Stimulated activated CD4-positive, alpha-beta T cell treated with anti-CD3 and anti-CD28 coated beads, Interleukin-15, amount 100 ng/mL, for 48 hours (primary cell): ENCODE measurements at places on chromosomes 5 and 9.

DNA sequence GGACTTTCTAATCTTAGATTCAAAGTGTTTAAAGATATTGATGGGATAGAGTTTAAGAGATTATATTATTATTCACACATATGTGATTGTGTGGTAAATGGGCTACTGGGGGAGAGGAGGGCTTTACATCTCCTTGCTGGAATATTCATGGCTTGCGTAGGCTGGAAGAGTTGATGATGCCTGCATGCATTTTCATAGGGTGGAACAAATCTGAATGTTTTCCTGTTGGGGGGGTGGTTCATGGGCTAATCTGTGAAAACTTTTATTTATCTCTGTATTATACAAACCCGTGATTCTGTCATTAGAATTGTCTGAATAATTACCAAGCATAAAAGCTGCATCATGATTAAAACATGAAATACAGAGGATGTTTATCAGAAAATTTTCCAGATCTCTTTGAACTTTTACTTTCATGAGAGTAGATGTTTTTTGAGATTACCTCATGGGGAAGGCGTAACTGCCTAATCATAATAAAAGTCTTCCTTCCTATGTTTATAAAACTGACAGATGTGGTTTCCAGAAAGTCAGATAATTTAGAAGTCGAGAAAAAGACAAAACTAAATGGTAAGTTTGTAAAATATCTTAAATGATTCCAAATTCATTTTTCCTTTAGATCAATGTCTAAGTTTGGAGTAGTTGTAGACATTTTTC is 1185.4 kb upstream of the SEMA6A start:
- no peak for DNase-seq

DNA sequence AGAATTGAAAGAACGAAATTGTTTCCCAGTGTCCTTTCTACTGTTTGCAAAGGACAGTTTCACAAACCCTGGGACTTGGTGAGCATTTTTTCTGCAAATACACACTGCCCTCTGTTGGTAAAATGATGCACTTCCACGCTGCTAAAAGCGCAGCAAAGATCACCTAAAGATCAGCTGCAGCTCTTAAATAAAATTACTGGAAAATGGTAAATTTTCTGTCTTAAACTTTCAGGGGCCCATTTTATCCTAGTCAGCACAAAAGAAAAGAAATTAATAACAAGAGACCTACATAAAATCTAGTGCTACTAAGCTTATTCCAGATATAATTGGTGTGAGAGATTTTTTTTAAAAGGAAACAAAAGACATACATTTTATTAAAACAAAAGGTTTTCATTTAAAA is 566.0 kb downstream of the CAAP1 start:
- DNase-seq: no peak

DNA sequence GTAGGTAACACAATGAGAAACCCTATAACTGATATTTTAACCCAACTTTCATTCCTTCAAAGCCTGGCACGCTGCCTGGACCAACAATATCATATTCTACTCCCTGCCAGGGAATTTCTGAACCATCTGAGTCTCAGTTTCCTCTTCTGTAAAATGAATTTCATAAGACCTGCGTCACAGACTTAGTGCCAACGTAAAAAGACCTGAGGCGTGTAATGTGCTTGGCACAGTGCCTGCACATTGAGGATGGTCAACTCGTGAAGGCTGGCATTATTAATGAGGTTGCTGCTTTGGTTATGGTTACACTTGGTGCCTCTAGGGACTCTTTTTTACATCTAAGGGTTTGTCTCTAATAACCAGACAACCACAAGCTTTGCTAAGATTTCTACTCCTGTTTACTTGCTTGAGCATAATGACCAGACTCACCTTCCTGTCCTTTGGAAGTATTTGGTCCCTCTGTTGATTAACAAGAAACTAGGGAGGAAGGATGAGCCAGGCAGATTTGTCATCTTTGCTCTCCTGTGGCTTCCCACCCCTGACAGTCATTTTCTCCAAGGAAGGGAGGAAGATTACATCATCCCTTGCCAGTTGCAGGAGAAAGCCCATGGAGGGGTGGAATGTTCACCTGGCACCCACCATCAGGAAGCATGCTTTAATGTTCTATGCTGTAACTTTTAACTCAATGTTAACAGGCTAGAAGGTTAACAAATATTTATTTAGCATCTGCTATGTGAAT is 79.0 kb downstream of the PAPPA start:
- no peak for DNase-seq

GRCh38 chr9:91945277-91946085 is 4.5 kb downstream of the ROR2 start:
- DNase-seq: no peak

DNA sequence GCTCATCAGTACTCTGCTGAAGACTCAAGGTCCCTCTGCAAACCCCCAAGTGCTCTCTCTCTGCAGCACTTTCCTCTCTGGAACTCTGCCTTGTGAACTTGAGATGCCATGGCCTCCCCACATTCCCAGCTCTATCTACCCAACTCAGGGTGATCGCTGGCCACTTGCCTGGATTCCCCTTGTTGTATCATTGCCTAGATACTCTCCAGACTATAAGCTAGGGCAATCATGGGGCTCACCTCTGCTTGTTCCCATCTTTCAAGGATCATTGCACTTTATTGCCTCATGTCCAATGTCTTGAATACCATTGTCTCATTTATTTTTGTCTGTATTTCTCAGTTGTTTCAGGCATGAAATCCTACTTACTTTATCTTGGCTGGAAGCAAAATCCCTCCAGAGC is 144.1 kb downstream of the PLPPR1 start:
- DNase-seq: no peak

GRCh38 chr5:53713978-53714666 is 153.7 kb downstream of the NDUFS4 start:
- DNase-seq: no peak

- DNase-seq: no peak
These were observed 61.8 kb downstream of the COX7C start for GRCh38 chr5:86679529-86679928.

DNA sequence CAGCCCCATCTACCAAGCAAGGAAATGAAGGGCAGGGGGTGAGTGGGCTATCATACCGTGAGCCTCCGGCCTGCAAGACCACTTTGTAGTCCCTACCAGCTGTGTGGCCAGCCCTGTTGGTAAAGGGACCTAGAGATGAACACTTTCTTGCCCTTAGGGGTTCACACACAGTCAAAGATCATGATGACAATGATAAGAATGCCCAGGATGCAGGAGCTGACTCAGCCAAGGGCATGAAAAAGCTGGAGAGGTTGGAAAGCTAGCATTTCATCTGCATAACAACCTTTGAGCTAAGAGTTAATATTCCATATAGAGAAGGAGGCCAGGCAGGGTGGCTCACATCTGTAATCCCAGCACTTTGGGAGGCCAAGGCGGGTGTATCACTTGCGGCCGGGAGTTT is 19.2 kb upstream of the FGFR4 start:
- DNase-seq: no peak

DNA sequence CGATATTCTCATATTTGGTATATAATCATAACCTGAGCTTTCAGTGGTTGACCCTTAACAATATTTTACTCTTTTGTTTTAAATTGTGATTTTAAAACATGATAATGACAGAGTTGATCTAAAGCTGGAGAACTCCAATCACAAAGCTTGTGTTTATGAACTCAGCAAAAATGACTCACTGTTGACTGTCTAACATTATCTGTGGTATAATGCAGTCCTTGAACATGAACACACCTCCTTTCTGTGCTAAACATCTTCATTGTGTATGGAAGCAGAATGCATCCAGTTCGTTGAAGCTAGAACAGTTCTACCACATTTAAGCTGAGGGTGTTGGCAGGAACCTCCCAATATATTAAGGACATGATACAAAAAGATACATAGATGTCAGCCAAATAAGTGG is 1030.2 kb upstream of the SEMA6A start:
- DNase-seq: no peak

GRCh38 chr5:4215143-4215542 is 619.5 kb downstream of the IRX1 start:
- DNase-seq: no peak

GRCh38 chr9:89999534-90000370 is 394.9 kb downstream of the GADD45G start:
- DNase-seq: peak; percentile 57

DNA sequence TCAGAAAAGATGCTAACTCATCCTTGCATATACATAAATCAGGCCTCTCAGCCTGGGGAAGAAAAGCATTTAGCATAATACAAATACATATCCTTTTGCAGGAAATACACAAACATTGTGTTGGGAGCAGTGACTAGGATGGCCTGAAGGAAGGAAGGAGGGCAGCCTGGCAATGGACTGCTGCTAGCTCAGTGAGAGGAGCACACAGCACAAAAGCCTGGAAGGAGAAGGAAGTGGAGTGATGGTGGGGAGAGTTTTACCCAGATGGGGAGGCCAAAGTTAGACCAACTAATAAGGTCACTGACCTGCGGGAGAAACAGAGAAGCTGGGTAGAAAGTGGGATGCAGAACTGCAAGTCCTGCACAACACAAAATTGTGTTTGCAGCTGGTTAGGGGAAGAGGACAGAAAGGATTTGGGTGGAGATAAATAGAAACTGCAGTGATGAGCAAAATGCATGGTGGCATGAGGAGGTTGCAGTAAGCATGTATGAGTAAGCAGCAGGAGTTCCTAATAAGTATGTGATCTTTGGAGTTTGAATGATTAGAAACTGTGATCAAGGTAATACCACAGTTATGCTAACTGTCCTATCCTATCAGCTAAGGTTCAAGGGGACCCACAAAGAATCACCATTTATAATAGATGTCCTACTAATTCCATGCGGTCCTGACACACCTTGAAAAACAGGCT is 39.5 kb downstream of the SEMA6A start:
- DNase-seq: no peak

GRCh38 chr9:93697352-93698139 is 121.2 kb downstream of the PHF2 start:
- no peak for DNase-seq

DNA sequence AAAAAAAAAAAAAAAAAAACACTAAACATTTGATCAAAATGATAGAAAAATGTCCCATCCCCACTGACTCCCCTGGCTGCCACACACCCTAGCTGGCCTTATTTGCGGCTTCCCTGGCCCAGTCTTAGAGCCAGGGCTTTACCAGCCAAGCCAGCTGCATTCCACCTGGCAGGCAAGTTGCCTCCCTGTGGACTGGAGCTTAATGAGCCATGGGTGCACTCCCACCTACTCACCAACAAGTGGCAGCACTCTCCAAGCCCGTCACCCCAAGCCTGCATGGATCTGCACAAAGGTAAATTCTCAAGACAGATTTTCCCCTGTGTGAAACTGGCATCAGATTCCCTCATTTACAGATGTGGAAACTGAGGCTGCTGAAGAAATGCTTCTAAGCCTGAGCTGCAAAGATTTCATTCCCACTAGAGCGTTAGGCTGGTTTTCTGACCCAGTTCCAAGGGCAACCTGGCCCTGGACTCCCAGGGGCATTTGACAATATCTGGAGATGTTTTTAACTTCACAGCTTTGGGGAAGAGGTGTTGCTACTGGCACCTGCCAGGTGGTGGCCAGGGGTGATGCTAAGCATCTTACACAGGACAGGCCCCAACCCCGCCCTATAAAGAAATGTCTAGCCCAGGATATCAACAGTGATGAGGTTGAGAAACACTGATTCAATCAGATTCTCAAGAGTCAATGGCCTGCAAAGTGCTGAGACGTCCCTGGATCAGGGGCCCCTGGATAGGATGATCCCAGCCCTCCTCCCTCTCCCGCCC is 21.9 kb upstream of the VDAC1 start:
- DNase-seq: peak; percentile 45

- DNase-seq: no peak
These were observed 13.6 kb downstream of the NIPAL4 start for GRCh38 chr5:157473383-157474320.

DNA sequence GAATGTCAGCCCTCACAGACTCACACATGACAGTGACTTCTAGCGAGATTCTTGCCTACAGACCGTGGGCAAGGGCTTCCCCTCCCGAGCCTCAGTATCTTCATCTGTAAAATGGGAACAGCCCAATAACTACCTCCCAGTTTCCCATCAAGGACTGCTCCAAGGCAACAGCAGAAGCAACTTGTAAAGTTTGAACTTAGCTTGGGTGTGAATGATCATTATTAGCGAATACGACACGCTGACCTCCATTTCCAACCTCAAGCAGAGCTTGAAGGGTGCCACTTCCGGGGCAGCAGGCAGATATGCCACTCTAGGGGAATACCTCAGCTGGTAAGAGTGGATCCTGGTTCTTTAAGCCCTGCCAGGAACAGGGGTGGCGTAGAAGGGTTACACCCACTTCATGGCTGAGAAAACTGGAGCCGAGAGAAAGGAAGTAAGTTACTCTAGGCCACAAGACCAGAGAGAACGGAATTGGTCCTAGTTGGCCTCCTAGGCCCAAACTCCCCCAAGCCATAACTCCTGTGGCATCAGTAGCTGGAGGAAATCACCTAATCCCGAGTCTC is 2.0 kb downstream of the RNF44 start:
- no peak for DNase-seq

- no peak for DNase-seq
These were observed 454.1 kb upstream of the NUDT12 start for GRCh38 chr5:104016646-104017045.

DNA sequence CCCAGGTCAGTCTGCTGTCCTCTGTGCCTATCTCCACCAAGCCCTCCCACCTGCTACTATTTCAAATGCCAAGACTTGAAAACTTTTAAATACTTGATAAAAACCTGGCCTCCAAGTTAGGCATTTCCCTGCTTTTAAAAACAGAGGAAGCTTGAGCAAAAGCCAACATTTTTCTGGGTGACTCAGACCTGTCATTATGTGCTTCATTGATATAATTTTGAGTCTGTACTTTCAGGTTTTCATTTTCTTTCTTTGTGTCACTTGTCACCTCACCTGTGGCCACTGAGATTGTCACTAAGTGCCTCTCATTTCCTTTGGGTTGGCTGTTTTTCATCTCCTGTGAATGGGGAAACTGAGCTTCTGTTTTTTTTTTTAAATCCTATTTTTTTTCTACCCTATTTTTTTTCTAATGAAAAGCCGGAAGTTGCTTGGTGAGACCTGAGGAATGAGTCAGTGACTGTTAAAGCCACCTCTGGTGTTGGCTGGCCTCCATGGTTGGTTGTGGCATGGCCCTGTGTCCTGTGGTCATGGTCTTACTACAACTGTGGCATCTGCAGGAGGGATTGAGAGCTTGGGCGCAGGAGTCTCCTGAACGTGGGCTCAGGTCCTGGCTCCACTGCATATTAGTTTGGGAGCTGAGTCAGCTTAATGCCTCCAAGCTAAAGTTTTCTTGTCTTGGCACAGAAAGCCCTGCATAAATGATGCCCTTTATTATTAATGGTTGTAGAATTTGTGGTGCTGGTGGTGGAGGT is 56.7 kb downstream of the ARHGAP26 start:
- DNase-seq: peak; percentile 21

GRCh38 chr9:134829356-134829937 is 51.2 kb upstream of the FCN2 start:
- no peak for DNase-seq
